ENCODE measurements at places on chromosomes 2 and 18. TPM values are rescaled to one million over a fixed set of nuclear protein-coding genes. Genes with fewer than 3 reads are reported as not detected.

Gene GNAL
- 13.2 TPM for total RNA-seq

GRCh38 chr2:231306791-231307393 is 88.6 kb upstream of the B3GNT7 start:
- H3K4me1 ChIP-seq: no peaks in the 10 kb centered on the region
- no peak overlapping the region for H3K27ac ChIP-seq
- no peak for DNase-seq
- peaks cover 7% of the 10 kb centered on the region for H3K36me3 ChIP-seq
- no peaks in the 10 kb centered on the region for H3K27me3 ChIP-seq

DNA sequence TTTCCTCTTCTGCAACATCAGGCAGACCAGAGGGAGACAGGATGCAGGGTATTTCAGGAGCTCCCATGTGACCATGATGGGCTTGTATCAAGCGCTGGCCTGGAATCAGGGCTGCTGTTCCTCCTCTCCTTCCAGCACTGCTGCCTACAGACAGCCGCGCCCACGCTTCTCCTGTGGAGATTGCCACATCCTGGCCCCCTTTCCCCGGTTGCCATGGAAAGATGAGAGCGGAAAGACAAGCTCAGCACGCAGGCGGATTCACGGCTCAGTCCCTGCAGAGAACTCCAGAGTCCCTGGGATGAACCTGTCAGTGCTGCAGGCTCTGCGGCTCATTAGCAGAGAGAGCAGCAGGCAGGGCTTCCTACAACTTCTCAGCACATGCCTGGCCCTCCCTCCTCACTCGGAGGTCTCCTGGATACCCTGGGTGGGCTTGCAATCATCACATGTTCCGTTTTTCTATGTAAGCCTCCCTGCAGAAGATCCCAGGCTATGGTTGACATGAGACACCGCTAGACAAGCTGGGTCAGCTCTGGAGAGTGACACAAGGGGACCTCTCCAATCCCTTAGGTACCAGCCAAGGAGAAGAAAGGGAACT is 497.8 kb upstream of the MYT1L start:
- H3K4me3 ChIP-seq: no peak overlapping the region
- H3K4me1 ChIP-seq: no peaks in the 10 kb centered on the region
- no peak overlapping the region for H3K27ac ChIP-seq
- no peaks in the 10 kb centered on the region for H3K36me3 ChIP-seq

DNA sequence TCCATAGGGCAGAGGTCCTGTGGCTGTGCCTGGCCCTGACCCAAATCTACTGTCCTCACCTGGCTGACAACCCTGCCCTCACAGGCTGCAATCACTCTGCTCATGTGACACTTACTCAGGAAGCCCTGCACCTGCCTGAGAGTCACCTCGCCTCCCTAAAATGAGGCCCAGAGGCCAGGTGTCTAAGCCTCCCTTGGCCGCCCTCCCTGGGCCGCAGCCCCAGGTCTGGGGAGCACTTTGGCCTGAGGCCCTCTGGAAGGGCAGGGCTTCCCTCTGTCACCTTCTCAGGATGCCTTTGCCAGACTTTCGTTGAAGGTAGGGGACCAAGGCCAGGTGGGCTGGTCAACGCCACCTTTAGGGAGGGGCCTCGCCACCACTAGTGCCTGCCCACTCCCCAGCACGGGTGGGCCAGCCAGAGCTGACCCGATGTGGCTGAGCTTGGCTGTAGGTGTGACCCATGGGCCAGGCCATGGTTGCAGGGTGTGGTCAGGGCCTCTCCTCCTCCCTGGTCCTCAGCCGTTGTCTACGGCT is 6.1 kb upstream of the GPC1 start:
- no peaks in the 10 kb centered on the region for H3K4me1 ChIP-seq
- H3K4me3 ChIP-seq: no peak overlapping the region
- no peak overlapping the region for H3K27ac ChIP-seq
- H3K36me3 ChIP-seq: no peaks in the 10 kb centered on the region

Gene AQP12A
- total RNA-seq: not detected

Gene TMEM182
- 0.55 TPM for total RNA-seq

Gene PREPL
- 52.6 TPM for total RNA-seq

Gene CAPN14
- total RNA-seq: 0.27 TPM

Gene ACSL3
- total RNA-seq: 44.0 TPM

DNA sequence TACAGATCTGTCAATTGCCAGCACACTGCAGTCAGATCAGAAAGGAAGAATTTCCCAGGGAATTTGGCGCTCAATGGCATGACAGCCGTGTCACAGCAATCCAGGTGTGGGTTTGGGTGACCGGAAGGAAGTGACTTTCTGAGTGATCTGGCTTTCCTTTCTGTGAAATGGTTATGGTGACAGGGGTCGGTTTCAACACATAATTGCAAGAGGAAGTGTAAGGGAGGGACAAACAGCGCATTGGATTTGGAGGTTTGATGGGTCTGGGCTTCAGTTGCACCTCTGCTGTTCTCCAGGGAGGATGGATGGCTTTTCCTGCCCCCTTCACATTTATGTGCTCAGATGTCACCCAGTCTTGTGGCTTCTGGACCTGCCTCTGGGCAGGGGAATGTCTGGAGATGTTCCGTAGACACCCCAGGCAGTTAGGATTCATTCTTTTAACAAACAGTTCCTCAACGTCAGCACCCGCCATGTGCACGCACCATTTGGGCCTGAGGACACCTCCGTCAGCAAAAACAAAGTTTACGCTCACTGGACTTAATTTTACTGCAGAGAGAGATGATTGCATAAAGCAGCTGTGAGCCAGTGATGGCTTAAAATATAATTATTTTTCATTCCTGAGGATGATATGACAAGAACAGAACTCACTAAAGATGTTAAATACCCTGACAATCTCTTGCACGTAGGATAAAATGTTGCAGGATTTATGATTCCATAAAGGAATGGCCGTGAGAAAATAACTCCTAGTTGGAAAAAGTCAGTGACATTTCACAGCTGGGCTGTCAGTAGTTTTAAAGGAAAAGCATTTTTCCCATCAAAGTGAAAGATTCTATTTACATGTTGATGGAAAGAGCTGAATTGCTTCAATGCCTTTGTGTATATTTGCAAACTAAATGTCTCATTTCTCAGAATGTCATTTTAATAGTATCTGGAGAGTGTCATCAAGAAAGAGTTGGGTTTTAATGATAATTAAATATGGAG is 36.9 kb downstream of the MBP start:
- no peaks in the 10 kb centered on the region for H3K27me3 ChIP-seq
- H3K36me3 ChIP-seq: no peaks in the 10 kb centered on the region
- H3K4me1 ChIP-seq: peaks cover 49% of the 10 kb centered on the region

GRCh38 chr2:127985026-127985734 is 42.7 kb downstream of the SAP130 start:
- no peak overlapping the region for H3K4me3 ChIP-seq
- H3K27me3 ChIP-seq: no peaks in the 10 kb centered on the region
- no peaks in the 10 kb centered on the region for H3K4me1 ChIP-seq
- H3K27ac ChIP-seq: no peak overlapping the region
- H3K36me3 ChIP-seq: peaks cover 41% of the 10 kb centered on the region

- no peak overlapping the region for H3K4me3 ChIP-seq
- no peaks in the 10 kb centered on the region for H3K27me3 ChIP-seq
- H3K4me1 ChIP-seq: peaks cover 18% of the 10 kb centered on the region
Measured at GRCh38 chr2:41914936-41915335, 132.9 kb upstream of the PKDCC start.

DNA sequence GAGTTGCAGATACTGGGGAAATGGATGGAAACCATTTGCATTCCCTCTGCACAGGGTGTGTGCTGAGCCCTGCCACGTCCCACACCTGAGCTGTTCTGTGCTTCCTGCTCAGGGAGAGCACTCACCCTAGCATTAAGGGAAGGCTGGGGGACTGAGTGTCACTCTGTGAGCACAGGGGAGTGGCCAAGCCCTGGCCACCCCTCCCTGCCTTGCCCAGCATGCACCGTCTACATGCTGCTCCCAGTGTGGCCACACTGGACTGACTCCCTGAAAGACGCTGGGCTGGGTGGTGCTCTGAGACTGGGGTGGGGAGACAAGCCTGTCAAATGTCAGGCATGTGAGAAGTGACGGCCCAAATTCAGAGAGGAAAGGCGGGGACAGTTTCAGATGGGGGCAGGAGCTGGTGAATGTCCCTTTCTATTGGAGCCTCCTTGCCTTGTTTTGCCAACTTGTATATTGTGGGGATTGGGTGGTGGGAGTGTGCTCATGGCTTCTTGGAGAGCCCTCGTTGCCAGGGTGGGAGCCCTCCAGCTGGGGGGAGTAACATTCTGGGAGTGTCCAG is 298.4 kb upstream of the HS6ST1 start:
- H3K36me3 ChIP-seq: no peaks in the 10 kb centered on the region
- H3K4me1 ChIP-seq: no peaks in the 10 kb centered on the region
- H3K4me3 ChIP-seq: no peak overlapping the region
- no peak for DNase-seq
- no peak overlapping the region for H3K27ac ChIP-seq

GRCh38 chr2:100592226-100592625 is 29.4 kb downstream of the PDCL3 start:
- no peak for DNase-seq
- no peak overlapping the region for H3K4me3 ChIP-seq
- H3K4me1 ChIP-seq: no peaks in the 10 kb centered on the region
- H3K27ac ChIP-seq: no peak overlapping the region
- H3K36me3 ChIP-seq: no peaks in the 10 kb centered on the region
- no peaks in the 10 kb centered on the region for H3K27me3 ChIP-seq

Gene LIMS3
- total RNA-seq: 7.2 TPM

DNA sequence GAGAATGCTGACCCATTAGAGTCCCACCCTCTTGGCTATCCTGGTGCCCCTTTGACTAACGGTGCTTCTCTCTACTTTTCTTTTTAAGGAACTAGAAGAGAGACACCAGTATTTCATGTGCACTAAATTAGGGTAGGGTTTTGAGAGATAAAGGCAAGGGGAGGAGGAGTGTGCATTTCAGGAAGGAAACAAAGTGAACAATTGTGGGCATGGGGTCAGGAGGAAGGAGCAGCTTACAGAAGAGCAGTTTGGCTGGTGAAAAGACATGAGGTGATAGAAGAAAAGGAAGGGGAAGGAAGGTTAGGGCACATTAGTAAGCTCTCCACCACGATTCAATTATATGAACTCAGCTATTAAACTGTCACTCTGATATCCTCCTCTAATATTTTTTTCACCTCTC is 105.8 kb upstream of the CTAGE1 start:
- H3K27ac ChIP-seq: no peak overlapping the region
- no peaks in the 10 kb centered on the region for H3K4me1 ChIP-seq
- DNase-seq: no peak
- no peaks in the 10 kb centered on the region for H3K36me3 ChIP-seq
- no peaks in the 10 kb centered on the region for H3K27me3 ChIP-seq

DNA sequence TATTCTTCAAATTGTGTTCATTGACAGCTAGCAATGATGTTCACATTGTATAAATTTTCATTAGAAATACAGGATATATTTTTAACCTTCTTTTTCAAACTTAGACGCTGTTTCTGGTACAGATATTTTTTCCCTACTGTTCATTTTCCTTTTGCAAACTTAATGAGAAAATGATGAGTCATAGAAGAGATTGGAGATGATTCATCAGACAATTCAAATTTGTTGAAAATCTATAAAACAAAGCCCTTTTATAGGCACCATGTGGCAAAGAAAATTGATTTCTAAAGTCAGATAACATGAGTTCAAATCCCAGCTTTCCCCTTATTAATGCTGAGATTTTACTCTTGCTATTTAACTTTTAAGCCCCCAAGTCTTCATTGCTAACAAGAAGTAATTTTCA is 728.8 kb upstream of the DDX18 start:
- H3K27me3 ChIP-seq: no peaks in the 10 kb centered on the region
- no peak overlapping the region for H3K4me3 ChIP-seq
- DNase-seq: no peak
- no peak overlapping the region for H3K27ac ChIP-seq

- no peaks in the 10 kb centered on the region for H3K4me1 ChIP-seq
- no peaks in the 10 kb centered on the region for H3K27me3 ChIP-seq
- DNase-seq: no peak
Measured at GRCh38 chr18:50439460-50440015, 64.7 kb downstream of the SKA1 start.

Gene TRMT61B
- 11.4 TPM for total RNA-seq

- no peaks in the 10 kb centered on the region for H3K4me1 ChIP-seq
- no peak overlapping the region for H3K4me3 ChIP-seq
- H3K36me3 ChIP-seq: no peaks in the 10 kb centered on the region
- no peaks in the 10 kb centered on the region for H3K27me3 ChIP-seq
- no peak overlapping the region for H3K27ac ChIP-seq
- no peak for DNase-seq
Measured at GRCh38 chr18:22547807-22548561, 130.3 kb upstream of the CTAGE1 start.

DNA sequence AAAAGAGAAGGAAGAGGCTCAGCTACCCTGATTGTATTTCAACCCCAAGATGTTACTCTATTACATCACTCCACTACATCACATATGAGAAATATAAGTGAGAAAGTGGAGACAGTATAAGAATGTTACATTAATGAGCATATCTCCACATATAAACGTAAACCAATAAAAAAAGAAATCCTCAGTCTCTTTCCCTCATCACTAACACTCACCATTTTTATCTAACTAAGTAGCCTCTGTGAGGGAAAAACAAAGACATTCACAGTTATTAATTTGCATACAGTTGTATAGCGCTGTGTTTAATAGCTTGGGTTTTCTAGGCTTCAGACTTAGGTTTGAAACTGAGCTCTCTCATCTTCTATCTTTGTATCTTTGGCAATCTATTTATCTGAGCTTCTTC is 489.1 kb upstream of the LRRTM4 start:
- H3K36me3 ChIP-seq: no peaks in the 10 kb centered on the region
- no peak overlapping the region for H3K4me3 ChIP-seq
- no peak for DNase-seq
- H3K27ac ChIP-seq: no peak overlapping the region
- no peaks in the 10 kb centered on the region for H3K27me3 ChIP-seq

DNA sequence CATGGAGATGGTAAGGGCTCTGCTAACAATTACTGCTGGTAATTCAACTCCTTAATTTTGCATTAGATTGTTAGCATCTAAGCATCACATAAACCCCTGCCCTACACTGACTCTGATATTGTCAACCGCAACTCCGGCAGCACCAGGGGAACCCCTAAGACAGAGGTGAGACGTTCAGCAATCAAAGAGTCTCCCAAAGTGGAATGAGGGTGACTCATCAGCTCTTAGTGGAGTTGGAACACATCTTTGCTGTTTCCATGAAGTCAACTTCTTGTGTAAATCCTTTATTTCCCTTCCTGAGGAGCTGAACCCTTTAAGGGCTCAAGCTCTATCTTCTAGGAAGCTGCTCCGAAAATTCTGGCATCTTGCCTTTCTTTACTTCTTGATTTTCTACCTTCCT is 52.1 kb downstream of the ABCG8 start:
- H3K4me1 ChIP-seq: no peaks in the 10 kb centered on the region
- no peak overlapping the region for H3K4me3 ChIP-seq
- DNase-seq: no peak
- H3K36me3 ChIP-seq: peaks cover 95% of the 10 kb centered on the region

Gene KATNAL2
- total RNA-seq: 18.8 TPM

GRCh38 chr18:77469131-77469530 is 219.5 kb downstream of the GALR1 start:
- H3K4me1 ChIP-seq: no peaks in the 10 kb centered on the region
- no peak overlapping the region for H3K27ac ChIP-seq
- H3K27me3 ChIP-seq: no peaks in the 10 kb centered on the region
- H3K36me3 ChIP-seq: no peaks in the 10 kb centered on the region

Gene LINC00305
- not detected for total RNA-seq

- H3K36me3 ChIP-seq: no peaks in the 10 kb centered on the region
- H3K27ac ChIP-seq: no peak overlapping the region
- DNase-seq: no peak
Measured at GRCh38 chr2:176585791-176586190, 316.5 kb downstream of the MTX2 start.
